Activated CD4-positive, alpha-beta T cell treated with anti-CD3 and anti-CD28 coated beads, Interleukin-2, amount 50 U/mL, for 4 hours (primary cell): ENCODE measurements at places on chromosomes 12 and 14.
A peak's percentile ranks its signal among the peaks of the same experiment; 100 is the strongest.

DNA sequence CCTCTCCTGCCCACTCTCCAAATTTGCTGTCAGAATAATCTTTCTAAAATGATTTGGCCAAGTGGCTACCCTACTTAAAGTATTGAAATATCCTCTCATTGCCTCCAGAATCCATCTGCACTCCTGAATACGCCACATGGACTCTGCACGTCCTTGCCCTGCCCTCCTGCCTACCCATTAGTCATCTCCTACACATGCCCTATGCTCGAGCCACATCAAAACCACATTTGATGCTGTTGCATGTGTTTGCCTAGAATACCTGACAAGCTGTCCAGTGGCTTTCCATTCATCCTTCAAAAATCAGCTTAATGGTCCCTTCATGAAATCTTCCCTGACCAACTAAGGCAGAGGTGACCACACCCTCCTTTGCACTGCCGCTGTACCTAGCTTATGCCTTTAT is 17.0 kb downstream of the VCPKMT start:
- DNase-seq, result no peak

GRCh38 chr14:89138846-89139245 is 278.2 kb downstream of the FOXN3 start:
- DNase-seq, result no peak

GRCh38 chr14:99521176-99522024 is 40.2 kb downstream of the CCNK start:
- no peak for DNase-seq

DNA sequence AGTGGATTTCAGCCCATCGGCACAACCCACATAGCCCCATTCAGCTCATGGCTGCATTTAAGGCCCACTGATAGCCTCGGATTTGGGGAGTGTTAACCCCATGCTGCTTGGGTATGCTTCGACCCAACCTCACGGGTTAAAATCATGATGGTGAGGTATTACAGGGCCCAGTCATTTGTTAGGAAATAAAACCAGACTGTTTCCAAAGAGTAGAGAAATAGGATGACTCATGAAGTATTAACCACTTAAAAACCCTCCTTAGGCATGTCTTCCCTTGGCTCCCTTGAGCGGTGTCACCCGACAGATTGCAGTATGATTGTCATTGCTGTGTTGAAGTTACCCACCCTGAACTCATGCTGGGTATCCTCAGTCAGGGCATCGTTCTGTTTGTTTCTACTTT is 289.1 kb downstream of the CACNA1C start:
- no peak for DNase-seq

GRCh38 chr12:62291864-62292760 is 31.9 kb downstream of the USP15 start:
- peak; percentile 6 for DNase-seq

- no peak for DNase-seq
These were observed 1.4 kb downstream of the FZD10 start for GRCh38 chr12:130163461-130164215.

DNA sequence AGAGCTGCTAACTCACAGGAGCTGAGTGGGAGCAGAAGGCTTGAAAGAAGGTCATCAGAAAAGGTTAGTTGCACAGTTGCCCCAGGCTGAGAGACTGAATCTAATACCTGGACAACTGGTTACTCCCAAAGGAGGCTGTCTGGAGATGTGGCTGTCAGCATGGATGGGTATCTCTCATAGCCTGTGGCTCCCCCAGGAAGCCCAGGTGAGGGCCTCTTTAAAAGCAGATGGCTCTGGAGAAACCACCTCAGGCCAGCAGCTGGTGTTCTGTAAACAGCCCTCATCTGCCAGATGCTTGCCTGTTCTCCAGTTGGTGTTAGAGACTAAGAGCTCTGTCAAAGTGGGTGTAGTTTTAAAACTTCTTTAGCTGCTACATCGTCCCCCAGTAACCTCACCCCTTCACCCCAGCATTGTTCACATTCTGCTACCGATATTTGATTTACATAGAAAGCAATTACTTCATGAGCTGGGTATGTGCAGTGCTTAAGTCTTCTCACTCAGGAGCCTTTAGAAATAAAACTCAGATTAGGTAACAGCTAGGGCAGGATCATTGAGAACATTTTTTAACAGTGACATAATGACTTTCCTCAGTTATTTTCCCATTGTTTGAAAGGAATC is 25.8 kb downstream of the DACT1 start:
- DNase-seq, result no peak

DNA sequence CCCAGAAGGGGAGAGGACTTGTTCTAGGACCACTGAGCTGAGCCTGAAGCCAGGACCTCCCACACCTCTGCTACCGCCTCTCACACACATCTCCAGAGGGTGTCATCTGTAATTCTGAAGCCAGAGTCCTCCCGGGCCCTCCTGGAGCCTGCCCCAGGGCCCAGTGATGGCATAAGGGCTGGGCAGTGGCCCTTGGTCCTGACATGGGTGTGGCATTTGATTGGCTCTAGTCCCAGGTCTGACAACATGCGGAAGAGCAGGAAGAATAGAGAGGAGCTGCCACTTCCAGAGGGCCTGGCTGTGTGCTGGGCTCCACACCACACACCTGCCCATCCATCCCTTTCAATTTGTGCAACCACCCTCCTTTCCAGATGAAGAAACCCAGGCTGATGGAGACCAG is 144.3 kb upstream of the GSC start:
- DNase-seq, result no peak

GRCh38 chr14:22814941-22815713 is at the start of gene SLC7A7:
Gene SLC7A7 (minus strand): TSS chr14:22815435. CDS start chr14:22813398, 2,037 bp downstream.
- no peak for DNase-seq

- no peak for DNase-seq
These were observed 42.0 kb downstream of the BDKRB1 start for GRCh38 chr14:96297997-96298515.

DNA sequence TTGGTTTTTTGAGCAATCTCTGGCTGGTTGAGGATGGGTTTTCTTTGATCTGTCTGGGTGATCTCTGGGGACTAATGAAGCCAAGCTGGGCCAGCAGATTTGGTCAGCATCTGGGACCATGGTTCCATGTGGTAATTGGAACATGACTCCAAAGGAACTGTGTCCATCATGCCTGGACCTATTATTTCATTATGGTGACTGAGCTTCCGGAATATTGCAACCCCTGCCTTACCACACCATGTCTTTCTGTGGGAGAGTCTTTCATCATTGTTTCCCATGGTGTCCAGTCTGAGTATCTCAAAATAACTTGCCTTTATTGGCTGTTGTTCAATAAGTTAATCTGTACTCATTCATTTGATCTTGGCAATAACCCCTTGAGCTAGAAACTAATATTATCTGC is 624.9 kb upstream of the TBX3 start:
- DNase-seq, result no peak

GRCh38 chr14:72060917-72061316 is 128.7 kb downstream of the RGS6 start:
- no peak for DNase-seq

- no peak for DNase-seq
These were observed 291.3 kb upstream of the ATP2B1 start for GRCh38 chr12:89999699-90000505.

DNA sequence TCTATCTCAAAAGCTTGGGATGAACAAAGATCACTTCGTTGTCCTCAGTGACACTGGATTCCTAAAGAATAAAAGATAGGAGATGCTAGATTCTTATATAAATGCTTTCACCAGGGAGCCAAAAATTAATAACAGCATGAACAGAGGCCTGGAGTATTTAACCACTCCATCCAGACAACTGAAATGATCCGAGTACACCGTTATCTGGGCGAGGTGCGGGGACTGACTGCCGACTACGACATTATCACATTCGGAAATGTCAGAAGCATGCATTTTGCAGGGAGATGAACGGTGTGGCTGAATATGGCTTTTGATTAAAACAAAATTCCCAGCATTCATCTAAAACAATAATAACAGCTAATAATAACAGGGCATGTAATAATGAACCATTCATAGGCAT is 56.6 kb downstream of the TRPV4 start:
- no peak for DNase-seq

DNA sequence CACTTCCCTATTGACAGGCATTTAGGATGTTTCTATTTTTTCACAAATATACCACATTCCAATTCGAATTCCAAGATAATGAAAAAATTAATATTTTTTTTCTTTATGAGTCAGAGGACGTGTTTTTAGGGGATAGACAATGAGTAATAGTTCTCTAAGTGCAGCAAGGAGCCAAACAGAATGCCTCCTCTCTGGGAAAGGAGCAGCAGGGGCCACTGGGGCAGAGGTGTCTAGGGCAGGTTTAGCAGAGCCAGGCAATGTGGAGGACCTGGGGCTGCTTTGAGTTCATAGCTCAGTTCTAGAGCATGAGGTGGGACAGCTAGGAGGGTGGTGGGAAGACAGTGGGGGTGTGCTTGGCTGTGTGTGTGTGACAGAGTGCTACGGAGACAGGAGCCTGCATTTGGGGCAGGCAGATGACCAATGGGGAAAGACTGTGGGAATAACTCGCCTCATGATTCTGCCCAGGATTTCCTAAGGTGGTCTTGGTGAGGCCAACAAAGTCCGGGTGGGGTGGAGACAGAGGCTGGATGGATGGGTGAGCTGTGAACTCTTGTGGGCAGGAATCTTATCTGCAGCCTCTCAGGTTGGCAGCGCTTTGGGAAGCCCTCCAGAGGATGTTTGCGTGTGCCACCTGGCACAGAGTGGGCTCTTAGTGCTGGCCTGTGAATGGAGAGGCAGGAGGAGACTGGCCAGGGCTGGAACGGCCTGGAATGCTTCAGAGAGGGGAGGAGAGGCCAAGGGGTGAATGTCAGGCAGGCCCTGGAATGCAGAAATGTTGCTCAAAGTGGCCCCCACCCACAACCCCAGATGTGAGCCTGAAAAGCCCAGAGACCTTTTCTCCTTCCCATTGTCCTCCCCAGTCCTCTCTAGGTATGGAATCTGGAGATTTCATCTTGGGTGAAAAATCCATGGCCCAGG is 2.4 kb upstream of the KRT7 start:
- no peak for DNase-seq

GRCh38 chr12:131604859-131605258 is 106.0 kb upstream of the SFSWAP start:
- no peak for DNase-seq

DNA sequence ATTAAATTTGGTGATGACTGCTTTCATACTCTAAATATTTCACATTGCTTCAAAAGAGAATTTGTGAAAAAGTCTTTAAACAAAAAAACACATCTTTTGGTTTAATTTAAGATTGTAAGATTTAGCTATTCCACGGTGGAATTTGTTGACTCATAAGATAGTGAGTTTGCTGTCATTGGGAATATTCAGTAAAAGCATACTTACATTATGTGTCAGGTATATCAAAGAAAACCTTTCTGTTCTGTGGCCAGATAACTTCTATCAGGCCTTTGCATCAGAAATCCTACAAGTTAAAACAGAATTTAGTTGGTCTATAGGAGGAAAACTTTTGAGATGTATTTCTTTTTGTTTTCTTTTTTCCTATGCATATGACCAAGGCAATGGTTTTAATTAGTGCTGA is 148.8 kb upstream of the E2F7 start:
- DNase-seq, result no peak
